Activated CD4-positive, CD25-positive, alpha-beta regulatory T cell treated with anti-CD3 and anti-CD28 coated beads, Interleukin-2, amount 50 U/mL, for 72 hours (primary cell): ENCODE measurements at places on chromosomes 4 and X.

- DNase-seq, result no peak
Observed at GRCh38 chr4:25882226-25882625, 19.4 kb upstream of the SEL1L3 start.

DNA sequence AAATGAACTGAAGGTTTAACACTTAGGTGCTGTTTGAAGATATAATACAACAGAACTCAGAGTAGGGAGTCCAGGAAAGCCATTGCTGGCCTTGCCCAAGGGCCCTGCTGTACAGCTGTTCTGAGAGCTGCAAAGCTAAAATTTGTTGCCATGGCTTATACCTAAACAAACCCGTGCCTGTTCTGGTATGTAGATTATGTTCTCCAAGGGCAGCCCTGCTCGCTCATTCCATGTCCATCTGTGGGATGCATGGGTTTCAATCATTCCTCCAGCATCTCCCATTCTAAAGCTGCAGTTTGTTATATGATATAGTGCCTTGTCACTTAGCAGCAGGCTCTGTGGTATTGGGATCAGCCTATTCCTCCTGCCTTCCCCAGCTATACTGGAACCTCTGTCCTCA, 80.8 kb upstream of the BMPR1B start:
- DNase-seq, result no peak

GRCh38 chrX:45306794-45307193, 106.1 kb upstream of the DIPK2B start:
- no peak for DNase-seq

- DNase-seq, result no peak
Observed at GRCh38 chr4:148530114-148530513, 87.9 kb upstream of the NR3C2 start.

- no peak for DNase-seq
Observed at GRCh38 chr4:55851885-55852284, 1.6 kb upstream of the EXOC1 start.

DNA sequence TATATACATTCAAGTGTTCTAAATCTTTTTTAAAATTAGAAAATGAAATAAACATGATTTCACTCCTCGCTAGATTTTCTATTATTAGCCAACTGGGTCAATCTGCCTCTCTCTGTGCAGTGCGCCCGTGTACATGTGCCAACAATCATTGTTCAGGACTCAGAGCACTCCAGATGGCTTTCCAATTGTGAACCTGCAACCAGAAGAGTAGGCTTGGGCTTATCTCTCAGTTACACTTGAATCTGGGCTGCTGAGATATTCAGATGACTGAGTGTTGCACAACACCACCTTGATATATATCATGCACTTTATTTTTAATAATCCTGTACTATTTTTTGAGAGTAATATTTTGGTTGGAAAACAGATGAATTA, 184.0 kb upstream of the FSTL5 start:
- no peak for DNase-seq

- no peak for DNase-seq
Observed at GRCh38 chrX:50770702-50771101, 43.3 kb downstream of the SHROOM4 start.
